ENCODE measurements at places on chromosomes 2 and 18.

DNA sequence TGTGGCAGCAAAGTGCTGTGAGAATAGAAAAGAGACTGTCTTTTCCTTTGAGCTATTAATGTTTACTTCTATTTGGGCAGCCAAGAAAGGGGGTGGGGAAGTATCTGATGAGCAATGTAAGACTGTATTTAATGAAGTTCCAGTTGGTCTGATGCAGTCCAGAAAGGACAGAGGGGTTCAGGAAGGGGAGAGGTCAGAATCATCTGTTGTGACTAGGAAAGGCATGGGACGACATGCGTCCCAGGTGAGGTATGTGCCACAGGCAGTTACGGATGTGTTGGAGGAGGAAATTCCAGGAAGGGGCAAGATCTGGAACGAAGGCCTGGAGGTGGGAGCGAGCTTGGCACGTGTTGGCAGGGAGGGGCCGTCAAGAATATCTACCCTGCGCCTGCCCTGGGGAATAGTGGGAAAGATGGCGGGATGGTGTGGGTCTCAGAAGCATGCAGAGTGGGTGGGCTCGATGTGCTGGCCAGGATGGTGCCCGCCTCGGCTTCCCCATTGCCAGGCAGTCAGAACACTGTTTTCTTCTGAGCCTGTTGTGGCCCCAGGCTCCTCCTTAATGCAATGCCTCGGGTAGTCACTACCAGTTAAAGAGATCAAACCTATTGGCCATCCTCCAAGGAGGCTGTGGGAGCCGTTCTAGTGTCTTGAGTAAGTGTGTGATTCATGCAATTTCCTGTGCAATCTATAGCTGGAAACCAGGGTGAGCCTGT lies 57.8 kb upstream of the TXNDC2 start:
- peak; percentile 96 for DNase-seq

DNA sequence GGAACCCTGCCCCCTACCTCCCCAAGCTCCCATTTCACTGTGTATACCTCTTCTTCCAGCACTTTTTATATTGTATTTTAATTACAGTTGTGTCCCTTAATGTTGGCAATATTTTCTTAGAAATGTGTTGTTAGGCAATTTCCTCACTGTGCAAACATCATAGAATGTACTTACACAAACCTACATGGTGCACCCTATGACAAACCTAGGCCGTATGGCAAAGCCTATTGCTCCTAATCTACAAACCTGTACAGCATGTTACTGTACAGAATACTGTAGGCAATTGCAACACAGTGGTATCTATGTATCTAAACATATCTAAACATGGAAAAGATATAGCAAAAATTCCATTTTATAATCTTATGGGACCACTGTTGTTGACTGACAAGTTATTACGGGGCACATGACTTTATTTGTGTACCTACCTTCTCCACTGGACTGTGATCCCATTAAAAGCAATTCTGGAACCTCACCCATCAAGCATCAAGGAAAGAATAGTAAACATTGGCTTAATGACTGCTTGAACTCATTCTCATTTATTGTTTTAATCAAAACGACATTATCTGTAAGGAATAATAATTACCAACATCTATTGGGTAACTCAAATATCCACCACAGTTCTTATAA lies 1641.5 kb upstream of the ZEB2 start:
- DNase-seq, result no peak

DNA sequence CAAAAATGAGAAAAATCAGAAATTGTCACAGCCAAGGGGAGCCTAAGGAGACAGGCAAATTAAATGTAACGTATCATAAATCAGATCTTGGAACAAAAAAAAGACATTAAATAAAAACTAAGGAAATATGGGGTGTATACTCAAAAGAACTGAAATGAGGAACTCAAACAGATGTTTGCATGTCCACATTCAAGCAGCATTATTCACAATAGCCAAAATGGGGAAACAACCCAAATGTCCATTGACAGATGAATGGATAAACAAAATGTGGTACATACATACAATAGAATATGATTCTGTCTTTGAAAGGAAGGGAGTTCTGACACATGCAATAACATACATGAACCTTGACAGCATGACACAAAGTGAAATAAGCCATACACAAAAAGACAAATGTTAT lies 155.8 kb upstream of the KLF7 start:
- DNase-seq, result peak; percentile 63

DNA sequence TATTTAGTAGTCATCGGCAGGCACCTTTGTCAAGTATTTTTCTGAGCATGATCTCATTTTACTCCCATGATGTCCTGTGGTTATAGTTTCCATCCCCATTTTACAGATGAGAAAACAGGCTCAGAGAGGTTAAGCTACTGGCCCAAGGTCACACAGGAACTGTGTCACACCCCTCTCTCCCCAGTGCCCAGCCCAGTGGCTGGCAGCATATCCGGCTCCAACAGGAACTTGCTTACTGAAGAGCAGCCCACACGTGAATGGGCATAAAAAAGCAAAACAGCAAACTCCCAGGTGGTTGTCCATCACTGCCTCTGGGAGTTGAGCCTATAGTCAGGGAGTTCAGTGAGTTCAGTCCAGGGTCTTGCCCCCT lies 8.3 kb upstream of the KLF11 start:
- peak; percentile 46 for DNase-seq
